ENCODE measurements at places on chromosomes 5 and 9.

DNA sequence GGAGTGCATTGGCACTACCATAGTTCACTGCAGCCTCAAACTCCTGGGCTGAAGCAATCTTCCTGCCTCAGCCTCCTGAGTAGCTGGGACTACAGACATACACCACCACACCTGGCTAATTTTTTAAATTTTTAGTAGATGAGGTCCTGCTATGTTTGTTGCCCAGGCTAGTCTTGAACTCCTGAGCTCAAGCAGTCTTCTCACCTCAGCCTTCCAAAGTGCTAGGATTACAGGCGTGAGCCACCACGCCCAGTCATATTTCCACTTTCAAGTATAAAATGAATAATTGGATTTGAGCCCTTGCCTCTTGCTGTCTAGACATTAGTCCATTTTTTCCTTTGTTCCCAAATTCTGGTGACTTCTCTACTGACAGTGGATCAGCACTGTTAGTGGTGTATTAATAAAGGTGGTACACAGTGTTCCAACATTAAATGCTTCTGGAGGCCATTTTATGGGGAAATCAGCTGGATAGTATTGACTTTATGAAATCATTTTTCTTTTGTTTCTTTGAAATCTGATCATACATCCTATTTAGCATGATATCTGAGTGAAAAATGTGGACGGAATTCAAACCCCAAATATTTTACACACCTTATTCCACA lies 15.9 kb downstream of the ATP6V0E1 start:
- no peak for DNase-seq

- no peak for DNase-seq
Measured at GRCh38 chr5:15601274-15601673, 101.3 kb downstream of the FBXL7 start.

DNA sequence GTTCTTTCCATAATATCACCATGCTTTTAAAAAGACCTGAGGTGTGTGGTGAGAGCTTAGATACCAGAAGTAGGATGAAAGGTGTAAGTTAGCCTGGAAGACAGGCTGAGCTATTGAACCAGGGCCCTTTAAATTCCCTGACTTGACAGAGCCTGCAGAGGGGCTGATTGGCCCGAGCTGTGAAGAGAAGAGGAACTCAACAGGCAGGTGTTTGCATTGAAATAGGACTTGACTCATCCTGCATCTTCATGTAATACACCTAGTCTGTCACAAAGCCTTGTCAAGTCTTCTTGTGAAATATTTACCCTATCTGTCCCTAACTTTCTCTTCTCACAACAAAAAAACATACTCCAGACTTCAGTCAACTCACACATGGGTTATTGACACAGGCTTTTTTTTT lies 16.6 kb upstream of the ANP32B start:
- DNase-seq: no peak

DNA sequence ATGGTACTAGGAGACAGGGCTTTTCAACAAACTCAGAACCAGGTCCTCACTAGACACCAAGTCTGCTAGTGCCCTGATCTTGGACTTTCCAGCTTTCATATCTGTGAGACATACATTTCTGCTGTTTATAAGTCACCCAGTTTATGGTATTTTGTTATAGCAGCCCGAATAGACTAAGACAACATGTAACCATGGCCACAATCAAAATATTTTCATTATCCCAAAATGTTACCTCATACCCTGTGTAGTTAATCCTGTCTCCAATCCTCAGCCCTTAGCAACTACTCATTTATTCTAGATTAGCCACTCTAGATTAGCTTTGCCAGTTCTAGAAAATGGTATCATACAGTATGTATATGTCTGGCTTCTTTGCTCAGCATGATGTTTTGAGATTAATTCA lies 6.3 kb upstream of the ATG10 start:
- no peak for DNase-seq

DNA sequence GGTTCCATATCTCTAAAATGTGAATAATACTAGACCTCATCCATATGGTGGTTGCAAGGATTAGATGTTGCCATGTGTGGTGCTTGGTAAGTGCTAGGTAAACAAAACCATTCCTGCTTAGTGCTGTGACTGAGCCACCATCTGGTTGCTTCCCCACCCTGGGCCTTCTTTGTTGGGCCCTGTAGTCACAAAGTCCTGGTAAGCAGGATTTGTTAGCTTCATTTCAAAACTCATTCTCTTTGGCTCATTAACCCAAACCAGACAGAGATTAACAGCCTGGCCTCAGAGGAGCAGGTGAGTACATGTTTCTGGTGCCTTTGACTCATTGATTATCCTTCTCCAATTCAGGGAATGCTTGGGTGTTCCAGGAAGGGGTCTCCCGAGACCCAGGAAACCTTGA lies 240.2 kb downstream of the ARHGAP26 start:
- DNase-seq: no peak

DNA sequence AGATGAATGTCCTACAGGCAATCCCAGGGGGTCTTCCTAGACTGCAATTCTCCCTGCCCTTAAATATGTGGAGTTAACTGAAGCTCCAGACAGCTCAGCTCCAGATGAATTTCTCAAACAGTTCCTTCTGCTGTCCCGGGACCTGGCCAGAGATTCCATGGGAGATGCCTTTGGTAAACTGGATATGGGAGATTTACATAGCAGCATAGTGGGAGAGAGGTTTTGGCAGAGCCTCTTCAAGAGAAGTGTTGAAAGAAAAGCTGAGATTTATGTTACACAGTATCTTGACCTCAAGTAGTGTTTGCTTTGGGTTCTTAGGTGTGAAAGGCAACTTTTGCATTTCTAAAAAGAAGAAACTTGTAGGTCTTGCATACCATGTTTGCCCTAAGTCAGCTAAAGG lies 364.9 kb downstream of the ARRDC3 start:
- no peak for DNase-seq
